ENCODE measurements at places on chromosomes 6 and 20.

DNA sequence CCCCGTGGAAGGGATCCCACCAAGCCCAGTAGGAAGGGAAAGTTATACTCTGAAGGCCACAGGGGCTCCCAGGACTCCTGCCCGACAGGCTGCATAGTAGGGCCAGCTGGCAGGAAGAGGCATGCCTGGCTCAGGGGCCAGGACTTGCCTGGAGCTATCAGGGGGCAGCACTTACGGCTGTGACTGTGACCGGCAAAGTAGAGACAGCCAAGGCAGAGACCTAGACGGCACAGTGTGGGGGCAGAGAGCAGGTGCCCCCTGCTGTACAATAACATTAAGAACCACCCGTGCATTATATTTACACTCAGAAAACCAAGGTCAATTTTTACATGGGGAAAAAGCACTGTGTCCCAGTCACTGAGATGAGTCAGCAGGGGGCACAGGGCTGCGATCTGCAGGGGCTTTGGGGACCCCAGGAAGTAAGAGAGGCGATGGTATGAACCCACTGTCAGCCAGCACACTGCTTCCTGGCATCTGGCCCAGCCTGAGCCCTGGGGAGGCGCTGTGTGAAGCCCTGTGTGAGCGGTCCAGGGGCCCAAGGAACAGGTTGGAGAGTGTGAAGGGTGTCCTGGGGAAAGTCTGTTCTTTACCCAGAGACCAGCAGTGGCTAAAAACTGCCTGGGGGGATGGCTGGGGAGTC lies 9.9 kb downstream of the CCDC167 start:
- no peak for DNase-seq

GRCh38 chr6:108556866-108557493 lies 3.7 kb upstream of the FOXO3 start:
- no peak for DNase-seq

GRCh38 chr6:70079241-70079640 lies 212.9 kb downstream of the COL19A1 start:
- DNase-seq, result no peak

DNA sequence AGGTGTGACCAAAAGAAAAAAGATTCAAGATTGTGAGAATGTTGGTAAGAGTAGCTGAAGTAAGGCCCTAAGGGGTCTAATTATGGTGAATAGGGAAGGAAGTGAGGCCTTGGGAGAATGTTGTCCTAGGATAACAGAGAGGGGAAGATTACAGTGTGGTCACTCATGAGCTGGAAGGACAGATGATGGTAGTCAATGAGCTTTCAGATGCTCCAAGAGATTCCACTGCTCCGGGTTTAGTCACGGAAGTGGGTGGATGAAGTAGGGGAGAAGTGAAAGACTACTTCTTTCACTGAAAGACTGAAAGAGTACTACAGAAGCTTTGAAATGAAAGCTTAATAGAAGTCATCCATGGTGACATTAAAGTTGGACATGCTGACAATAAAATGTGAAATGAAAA lies 108.5 kb downstream of the MMS22L start:
- DNase-seq, result no peak

DNA sequence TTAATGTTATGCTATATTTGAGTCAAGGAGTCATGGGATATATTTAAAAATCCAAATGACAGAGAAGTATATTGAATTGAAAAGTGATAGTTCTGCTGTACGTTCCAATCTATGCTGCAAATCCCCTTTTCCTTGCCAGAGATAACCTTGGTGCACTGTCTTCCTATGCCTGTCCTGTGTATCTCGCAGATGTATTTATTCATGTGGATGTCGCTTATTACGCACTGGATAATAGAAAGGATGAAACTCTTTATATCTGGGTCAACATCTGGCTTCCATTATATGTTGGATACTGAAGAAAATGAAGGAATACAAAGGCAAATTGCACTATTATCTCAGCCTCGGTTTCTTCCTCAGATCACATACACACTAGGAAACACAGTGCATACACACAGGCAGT lies 331.3 kb downstream of the BCKDHB start:
- DNase-seq, result no peak

DNA sequence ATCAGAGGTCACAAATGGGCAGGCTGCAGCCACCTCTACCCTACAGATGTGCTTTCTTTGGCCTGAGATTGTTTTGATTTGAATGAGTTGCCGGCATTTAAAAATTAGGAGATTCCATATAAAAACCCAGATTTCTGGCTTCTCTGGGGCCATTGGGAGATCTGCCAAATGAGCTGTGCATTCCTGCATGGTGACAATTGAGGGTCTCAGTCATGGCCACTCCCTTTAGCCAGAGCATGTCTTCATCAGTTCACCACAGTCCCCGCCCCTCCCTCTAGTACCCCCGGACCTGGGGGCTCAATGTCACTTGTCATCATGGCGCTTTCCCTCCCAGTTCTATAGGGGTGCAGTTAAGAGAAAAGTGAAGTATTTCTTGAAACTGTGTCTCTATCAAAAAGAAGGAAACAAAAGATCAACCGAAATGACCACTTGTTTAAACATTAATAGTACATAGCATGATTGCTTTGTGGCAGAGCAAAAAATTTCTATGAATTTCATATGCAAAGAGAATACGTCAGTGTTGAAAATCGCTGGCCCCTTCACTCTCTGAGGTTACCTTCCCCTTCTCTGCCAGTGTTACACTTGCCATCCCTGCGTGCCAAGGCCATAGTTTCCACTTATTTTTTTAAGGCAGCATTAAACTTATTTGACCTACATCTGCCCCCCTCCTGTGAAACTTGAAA lies 21.1 kb downstream of the EYA2 start:
- DNase-seq, result no peak

DNA sequence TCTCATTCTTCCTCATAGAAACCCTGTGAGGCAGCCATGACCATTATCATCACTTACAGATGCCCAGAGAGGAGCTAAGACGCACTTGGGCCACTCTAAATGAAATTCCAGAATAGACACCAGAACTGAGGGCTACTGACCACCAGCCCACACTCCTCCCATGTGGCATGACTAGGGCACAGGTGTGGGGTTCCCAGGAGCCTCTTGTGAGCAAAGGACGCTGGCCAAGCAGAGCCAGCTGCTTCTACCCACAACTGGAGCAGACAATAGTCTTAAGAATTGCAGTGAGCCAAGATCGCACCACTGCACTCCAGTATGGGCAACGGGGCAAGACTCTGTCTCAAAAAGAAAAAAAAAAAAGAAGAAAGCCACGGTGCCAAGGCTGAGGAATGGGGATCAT lies 10.0 kb downstream of the AHCY start:
- no peak for DNase-seq

GRCh38 chr20:8568075-8568474 lies 436.0 kb downstream of the PLCB1 start:
- DNase-seq, result no peak

DNA sequence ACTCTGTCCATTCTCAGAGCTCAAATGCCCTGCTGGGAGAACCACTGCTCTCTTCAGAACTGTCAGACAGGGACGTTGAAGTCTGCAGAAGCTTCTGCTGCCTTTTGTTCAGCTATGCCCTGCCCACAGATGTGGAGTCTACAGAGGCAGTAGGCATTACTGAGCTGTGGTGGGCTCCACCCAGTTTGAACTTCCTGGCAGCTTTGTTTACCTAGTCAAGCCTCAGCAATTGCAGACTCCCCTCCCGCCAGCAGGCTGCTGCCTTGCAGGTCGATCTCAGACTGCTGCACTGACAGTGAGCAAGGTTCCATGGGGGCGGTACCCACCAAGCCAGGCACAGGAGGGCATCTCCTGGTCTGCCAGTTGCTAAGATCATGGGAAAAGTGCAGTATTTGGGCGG lies 21.8 kb upstream of the UFL1 start:
- no peak for DNase-seq

- no peak for DNase-seq
Measured at GRCh38 chr20:45425561-45425960, 9.6 kb downstream of the PIGT start.

DNA sequence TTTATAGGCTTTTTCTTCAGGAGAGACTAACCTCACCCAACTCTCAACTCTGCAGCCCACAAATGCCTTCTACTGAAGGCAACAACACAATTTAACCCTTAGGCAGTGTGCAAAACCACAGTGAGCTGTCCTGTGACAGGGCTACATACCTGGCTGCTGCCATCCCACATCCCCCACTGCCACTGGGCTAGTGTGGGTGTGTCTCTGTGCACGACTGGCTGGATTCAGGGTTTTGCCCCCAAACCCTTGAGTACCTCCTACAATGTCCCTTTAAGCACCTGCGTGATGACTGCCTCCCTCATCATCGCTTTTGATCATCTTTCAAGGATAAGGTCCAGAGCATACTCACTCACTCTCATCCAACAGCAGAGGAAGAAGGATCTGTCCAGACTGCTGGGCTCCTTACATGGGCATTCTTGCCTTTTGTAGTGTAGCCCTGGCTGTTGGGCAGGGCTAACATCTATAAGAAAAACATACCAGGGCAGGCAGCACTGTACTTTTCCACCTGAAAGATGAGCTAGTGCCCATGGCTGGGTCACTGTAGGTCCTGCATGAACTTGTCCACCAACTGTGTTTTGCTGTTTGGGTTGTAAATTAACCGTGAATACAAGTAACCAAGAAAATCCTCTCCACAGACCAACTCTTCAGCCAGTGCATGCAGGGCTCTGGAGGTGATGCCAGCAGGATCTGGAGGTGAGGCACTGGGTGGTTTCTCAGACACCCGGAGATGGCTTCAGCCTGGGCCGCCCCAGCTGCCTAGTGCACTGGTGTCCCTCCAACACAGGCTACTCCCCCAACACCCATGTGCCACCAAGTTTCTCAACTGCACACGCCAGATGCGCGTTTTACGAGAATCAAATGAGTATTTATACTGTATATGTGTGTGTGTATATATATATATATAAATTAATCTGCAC lies 45.2 kb downstream of the PLCG1 start:
- no peak for DNase-seq

DNA sequence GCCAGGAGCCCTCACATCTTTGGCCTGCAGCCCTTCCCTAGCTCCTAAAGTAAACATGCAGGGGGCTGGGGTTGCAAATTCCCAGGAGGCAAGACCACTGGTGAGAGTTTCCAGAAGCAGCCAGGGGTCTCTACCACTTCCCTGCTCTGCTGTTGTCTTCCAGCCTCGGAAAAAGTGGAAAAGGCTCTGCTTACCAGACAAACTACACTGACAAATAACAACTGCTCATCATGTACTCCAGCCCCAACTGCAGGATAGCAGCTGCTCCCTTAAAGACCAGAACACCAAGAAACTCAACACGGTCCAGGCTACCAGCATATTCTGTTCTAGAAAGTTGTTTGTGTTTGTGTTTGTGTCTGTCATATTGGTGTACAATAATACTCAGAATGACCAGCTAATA lies 187.5 kb upstream of the MARCKS start:
- DNase-seq, result no peak

DNA sequence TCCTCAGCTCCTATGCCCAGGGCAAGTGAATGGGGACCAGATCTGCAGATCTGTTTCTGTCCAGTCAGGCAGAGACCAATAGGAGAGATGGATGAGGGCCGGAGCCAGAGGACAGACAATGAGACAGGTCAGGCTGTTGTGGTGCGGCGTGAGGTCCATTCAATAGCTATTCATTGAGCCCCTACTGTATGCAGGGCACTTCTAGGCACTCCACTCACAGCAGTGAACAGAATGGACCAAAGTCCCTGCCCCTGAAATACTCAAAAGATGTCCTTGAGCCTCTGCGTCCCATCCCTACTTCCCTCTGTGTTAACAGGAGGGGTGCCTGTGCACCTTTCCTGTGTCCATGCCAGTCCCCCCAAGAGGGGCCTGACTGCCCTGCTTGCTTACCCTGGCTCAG lies 8.5 kb upstream of the TULP1 start:
- no peak for DNase-seq

GRCh38 chr6:6823568-6824224 lies 235.2 kb downstream of the LY86 start:
- no peak for DNase-seq

DNA sequence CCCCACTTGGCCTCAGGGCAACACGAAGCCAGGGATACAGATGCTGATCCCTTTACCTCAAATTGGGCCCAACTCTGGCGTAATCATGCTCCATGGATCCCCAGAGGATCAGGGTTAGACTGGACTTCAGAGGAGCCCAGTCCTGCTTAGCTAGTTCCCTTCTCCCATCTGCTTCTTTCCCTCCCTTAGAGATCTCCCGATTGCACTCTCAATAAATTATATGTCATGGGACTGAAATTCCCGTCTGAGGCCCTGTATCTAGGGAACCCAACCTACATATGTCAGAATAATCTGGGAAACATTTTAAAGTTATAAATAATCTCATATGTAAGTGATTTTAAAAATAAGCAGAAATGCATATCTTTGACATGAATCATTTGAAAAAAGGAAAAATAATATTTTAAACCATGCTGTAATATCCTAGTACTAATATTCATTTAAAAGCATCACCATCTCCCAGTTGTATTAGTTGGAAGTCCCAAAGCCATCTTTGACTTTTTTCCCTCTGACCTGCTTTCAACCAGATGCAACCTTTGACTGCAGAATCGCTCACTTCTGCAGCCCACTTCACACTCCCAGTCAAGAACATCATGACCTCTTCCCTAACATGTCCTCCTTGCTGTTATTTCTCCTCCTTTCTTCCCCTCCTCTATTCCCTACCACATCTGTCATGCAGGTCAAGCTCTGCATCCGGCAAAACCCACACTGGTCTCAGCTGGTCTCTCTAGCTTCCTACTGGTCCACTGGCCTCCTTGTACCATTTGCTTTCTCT lies 393.6 kb downstream of the BTBD3 start:
- DNase-seq, result no peak

Data from stimulated activated CD4-positive, alpha-beta T cell treated with anti-CD3 and anti-CD28 coated beads, TNF-alpha, amount 100 ng/mL, for 48 hours (primary cell).